Fibroblast of pulmonary artery (primary cell): ENCODE measurements at places on chromosomes 12 and 14.
A peak's percentile ranks its signal among the peaks of the same experiment; 100 is the strongest.

DNA sequence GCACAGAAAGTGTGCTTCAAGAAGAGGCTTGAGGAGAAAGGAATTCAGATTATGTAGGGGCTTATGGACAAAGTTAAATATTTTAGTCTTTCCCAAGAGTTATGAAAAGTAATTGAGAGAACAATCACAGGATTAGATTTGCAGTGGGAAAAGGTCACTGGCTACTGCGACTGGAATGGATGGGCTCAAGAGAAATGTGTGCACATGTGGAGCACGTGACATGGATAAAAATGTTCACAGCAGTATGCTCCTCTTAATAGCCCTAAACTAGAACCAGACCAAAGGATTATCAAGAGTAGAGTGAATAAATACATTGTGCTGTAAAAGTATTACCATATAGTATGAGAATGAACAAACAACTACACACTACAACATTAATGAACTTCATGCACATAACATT is 78.1 kb downstream of the ABCD2 start:
- DNase-seq, result no peak

DNA sequence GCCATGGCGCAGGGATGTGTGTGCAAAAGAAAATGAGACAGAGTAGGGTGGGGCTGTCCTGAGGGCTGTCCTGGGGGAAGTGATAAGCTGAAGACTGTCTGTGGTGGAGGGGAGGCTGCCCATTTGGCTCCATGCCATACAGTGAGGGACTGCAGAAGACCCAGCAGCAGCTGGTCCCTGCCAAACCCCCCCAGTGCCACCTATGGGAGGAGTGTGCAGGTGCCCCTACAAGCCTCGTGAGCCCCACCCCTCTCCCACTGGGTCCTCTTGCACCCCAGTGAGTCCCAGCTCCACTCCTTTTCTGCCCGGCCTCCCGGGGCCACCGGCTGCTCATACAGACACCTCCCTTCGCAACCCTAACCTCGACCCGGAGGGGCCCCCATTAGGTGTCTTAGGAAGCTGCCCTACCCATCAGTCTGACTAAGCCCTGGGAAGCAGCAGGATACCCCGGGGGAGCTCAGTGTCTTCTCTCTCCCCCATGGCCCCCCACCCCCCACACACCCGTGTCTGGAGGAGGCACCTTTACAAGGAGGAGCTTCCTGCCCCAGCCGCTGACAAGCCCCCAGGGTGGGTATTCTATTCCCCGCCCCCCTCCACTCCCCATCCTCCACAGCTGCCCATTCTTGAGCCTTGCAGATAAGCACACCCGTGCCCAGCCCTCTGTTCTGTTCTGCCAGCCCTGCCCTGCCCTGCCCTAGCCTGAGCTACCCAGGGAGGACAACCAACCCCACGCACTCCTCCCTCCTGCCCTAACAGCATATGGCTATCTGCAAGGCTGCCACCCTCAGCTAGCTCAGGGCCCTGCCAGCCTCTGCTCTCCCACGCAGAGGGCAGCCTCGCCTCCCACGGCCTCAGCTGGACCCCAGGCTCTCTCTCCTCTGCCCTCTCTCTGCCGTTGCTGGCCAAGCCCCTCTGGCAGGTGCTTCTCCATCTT is 41.9 kb downstream of the SLC6A12 start:
- DNase-seq, result no peak

DNA sequence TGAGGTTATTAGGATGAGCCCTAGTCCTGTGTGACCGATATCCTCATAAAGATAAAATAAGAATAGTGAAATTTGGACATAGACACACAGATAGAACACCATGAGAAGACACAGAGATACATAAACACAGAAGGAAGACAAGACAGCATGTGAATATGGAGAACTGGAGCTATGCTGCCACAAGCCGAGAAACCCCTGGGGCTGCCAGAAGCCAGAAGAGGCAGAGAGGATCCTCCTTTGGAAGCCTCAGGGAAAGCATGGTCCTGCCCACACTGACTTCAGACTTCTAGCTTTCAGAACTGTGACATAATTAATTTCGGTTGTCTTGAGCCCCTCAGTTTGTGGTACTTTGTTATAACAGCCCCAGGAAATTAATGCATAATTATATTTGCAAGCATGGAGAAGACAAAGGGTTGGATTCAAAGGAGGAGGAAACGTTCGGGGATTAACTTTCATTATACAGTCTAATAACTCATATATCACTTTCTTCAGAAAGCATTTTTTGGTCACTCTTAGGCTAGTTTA is 1501.8 kb upstream of the FLRT2 start:
- no peak for DNase-seq

GRCh38 chr12:114659084-114659483 is 24.9 kb downstream of the TBX3 start:
- no peak for DNase-seq

GRCh38 chr12:92424338-92424737 is 278.5 kb upstream of the PLEKHG7 start:
- peak; percentile 66 for DNase-seq

DNA sequence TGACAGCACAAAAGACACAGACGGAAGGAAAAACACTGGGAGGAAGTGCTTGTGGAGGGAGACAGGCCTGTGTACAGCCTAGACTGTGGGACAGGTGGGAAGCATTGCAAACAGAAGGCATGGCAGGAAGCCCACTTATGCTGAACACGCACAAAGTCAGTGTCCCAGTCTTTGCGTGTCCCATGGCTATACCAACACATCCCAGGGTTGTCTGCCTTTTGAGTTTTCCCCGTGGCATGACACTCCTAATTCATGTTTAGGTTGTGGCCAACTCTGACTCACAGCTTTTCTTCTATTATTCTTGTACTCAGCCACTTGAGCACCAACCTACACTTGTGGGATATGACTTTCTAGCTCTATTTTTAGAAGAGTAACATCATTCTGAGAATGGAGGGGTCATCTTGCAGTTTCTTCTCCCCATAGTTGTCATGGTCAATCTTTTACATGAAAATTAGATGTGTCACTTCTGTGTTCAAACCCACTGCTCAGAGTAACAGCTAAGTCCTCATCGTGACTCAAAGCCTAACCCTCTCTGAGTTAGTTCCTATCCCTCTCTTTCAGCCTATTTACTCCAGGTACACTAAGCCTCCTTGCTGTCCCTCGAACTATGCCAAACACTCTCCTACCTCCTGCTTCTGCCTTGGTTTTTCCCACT is 27.5 kb upstream of the JPH4 start:
- DNase-seq, result no peak

DNA sequence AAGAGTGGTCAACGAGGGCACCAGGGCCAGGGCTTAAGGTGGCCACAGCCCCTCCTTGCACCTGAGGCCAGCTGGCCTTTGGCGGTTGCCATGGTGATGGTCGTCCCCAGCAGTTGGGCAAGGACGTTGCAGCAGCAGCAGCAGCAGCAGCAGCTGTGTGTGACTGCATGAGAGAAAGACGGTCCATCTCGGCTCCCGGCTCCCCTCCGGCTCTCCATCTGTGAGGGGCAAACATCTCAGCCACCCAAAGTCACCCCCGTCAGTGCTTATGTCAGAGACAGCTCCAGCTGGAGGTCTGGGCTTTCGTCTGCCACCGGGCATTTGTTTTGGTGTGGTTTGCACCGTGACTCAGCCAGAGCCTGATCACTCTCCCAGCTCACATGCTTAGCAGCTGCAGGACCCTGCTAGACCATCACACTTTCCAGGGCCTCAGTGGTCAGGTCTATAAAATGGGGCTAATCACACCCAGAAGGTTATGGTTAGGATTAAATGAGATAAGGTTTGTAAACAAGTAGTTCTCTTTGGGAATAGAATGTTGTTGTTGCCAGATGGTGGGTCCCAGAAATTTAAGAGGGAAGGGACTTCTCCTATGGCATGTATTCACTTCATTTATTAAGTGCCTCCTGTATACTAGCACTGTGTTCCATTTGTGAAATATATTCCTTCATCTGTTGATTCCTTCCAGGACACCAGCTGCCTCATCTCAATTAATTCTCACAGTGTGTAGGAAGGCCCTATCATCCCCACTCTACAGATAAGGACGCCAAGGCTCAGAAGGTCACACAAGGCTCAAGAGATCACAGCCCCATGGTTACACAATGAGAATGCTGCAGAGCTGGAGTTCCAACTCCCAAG is 212.6 kb upstream of the LHX5 start:
- DNase-seq, result no peak

DNA sequence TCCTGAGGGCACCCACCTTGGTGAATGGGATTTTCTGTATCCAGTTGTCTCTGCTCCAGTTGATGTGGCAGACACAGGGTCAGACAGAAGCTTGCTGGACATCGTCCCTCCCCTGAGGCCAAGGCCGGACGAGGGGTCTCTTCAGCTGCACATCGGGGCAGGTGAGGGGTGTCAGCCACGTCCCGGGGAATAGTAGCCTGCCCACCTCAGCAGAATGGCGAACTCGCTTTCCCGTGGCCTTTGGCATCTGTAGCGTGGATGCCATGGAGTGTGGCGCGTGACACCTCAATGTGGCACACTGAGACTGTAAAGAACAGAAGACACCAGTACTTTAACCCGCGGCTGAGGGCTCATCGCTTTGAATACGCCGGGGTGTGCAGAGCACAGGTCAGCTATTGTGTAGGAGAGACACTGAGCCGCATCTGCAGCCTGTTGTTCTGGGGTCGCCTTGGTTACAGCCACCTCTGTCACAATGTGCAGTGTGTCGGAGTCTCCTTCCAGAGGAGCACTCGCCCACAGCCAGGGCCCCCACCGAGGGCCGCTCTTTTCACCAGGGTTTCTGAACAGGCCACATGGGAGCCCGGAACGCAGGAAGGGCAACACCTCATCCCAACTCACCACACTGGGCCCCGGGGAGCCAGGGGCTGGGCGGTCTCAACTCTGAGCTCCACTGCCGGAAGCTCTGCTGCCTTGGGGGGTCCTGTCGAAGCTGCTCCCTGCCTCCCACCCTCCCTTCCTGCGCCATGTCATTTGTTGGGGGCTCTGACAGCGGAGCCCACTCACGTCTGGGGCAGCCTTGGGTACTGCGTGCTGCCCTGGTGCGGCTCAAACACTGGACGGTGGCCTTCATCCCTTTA is 77.0 kb downstream of the ADGRD1 start:
- DNase-seq, result no peak

DNA sequence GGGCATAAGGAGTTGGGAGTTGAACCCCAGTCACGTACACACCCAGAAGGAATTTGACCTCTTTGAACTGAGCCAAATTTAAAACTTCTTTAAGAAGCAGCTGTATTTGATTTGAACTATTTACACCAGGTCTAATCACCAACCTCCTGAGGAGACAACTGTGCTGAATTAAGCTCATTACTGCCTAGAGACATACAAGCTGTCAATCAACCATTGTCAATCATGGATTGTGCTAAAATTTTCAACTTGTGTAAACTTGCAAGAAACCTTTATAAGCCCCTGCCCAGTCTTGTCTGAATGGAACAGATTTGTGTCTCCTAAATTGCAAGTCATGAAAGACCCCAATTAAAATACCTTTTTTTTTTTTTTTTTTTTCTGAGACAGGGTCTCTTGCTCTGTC is 44.3 kb upstream of the RESF1 start:
- DNase-seq, result no peak

GRCh38 chr12:13559318-13559978 is 362.9 kb downstream of the EMP1 start:
- no peak for DNase-seq

GRCh38 chr14:64919215-64919614 is 5.0 kb downstream of the CHURC1 start:
- no peak for DNase-seq

DNA sequence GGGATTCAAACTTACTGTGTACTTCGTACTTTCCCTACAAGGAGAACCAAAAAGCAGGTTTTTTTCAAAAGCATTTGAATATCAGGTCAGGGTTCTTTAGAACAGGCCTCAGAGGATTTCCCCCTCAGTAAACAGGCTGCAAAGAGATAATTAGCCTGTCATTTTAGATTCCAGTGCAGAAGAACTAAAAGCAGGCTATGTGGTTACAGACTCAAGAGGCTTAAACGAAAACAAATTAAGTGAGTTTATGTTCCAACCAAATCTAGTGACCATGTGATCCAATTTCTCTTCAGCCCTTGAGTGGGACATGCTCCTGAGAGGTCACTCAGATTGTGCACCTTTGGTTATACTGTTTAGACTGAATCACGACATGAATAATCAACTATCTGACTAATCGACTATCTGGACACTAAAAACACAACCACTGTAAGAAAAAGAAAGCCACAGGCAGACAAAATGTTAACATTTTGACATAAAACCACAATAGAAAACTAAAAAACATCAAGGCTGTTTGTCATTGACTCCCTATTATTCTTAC is 4.5 kb downstream of the TMED8 start:
- peak; percentile 3 for DNase-seq

GRCh38 chr12:120381752-120382419 is 12.9 kb upstream of the MSI1 start:
- DNase-seq, result peak; percentile 53

DNA sequence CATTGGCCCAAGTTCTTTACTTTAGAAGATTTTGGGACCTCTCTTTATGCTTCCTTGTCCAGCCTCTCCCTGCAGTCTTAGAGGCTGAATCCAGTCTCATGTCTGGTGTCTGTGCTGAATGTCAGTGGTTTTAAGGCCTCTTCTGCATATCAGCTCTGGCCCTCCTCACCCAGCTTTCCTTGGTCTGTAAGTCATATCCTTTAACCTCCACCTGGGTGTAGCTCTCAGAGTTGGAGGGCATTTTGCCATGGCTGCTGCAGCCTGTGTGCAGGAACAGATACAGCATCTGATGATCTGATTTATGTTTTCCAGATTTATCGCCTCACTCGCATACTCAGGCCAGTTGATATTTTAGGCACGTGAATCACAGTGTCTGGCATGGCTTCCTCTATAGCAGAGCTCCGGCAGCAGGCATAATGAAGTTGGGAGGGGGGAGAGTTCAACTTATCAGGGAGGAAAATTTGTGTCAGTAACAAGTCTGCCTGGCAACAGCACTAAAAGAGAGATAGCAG is 335.0 kb downstream of the PCNX1 start:
- DNase-seq, result peak; percentile 54

GRCh38 chr14:87690076-87690613 is 302.8 kb downstream of the GALC start:
- DNase-seq, result no peak

GRCh38 chr12:114592946-114593345 is 91.0 kb downstream of the TBX3 start:
- no peak for DNase-seq

DNA sequence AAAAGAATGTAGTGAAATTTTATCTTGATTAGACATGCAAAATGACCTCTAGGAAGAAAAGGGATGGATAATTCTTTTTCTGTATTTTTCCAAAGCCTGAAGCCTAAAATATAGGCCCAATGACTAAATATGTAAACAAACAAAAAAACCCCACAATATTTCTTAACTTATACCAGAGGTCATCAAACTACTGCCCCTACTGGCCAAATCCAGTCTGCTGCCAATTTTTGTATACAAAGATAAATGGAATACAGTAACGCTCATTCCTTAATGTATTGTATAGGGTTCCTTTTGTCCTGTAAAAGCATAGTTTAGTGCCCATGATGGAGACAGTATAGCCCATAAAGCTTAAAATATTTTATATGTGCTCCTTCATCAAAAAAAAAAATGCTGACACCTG is 145.7 kb upstream of the ALG10 start:
- DNase-seq, result no peak

- DNase-seq, result no peak
Observed at GRCh38 chr12:124428792-124429281, 133.9 kb downstream of the RFLNA start.

GRCh38 chr12:87656311-87656710 is 372.9 kb downstream of the C12orf50 start:
- no peak for DNase-seq
